Kidney (tissue), 22 donors: ENCODE measurements at places on chromosomes 11 and 22. TPM values are rescaled to one million over a fixed set of nuclear protein-coding genes. Genes with fewer than 3 reads are reported as not detected.

GRCh38 chr11:14424096-14424495 is 65.1 kb upstream of the RRAS2 start:
- no peak for DNase-seq

- no peak for DNase-seq
Observed at GRCh38 chr22:22703715-22704114, 59.3 kb downstream of the GGTLC2 start.

DNA sequence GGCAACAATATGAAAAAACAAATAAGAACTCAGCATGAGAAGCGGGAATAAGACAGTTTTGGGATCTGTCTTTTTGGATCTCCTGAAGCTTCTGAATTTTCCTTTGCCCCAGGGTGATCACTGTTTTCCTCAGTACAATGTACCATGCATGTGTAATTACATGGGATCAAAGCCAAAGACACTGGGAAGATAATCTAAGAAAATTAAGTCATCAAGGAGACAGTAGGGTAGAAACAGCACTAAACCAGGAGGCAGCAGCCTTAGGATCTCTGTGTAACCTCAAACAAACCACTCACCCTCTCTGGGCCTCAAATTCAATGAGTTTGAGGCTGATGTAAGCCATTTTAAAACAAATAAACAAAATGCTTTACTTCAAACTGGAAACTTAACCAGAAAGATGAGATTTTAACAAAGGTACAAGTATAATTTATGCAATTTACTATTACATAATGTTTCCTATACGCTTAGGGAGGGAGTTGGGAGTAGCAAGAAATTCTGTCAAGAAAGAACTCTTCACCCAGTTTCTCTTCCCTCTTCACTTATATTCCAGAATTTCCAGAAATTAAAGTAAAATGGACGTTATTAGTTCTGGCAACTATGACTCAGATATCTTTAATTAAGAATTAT is 77.0 kb downstream of the RAB30 start:
- DNase-seq = no peak

Gene OR51B4
- polyA plus RNA-seq = not detected

DNA sequence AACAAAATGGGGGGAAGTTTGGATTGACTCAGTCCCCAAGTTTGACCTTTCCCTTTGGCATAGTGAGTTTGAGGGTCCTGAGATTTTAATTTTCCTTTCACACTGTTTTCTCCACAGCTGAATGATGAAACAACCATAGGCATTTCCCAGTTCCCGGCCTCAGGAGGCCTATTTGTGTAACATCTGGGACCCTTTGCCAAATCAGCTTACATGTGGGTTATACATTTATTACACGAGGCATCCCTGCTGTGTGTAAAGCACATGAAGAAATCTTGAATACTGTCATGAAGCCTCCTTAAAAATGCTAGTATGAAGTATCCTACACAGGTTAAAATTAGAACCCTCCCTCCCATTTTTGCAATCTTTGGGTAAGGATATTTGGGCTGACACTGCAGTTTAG is 44.6 kb upstream of the SPON1 start:
- DNase-seq = no peak

DNA sequence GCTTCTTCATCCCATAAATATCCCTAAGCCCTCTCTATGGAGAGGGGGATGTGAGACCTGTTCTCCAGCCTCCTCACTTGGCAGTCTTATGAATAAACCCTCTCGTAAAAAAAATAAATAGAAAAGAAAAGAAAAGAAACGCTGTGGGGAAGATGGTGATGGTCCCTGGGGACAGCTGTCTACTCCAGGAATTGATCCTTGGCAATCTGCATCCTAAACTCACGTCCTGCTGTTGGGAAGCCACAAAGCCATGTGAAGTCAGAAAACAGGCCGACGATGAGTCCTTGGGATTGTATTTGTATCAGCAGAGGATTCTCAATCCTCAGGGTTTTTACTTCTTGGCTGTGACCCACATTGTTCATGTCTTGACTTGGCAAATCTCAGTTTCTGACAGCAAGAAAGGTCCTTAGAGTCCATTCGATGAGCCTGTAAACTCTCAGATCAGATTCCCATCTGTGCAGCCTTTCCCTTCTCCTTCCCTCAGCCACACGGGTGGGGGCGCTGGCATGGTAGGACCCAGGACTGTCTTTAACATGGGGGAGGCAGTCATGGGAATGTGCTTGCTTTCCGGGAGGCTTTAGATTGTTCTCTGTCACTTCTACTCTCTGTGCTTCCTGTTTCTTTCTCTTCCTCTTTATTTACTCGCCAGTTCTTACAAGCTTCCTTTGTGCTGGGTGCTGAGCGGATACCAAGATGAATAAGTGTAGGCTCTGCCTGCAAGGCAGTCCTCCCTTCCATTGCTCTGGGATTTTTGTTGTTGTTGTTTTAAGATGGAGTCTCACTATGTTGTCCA is 24.9 kb downstream of the TCP11L1 start:
- DNase-seq = no peak

GRCh38 chr11:32931606-32932005 is 39.0 kb downstream of the QSER1 start:
- DNase-seq = no peak

Gene SMC1B
- not detected for polyA plus RNA-seq

GRCh38 chr11:70158201-70158600 is 44.9 kb upstream of the FADD start:
- DNase-seq = peak; percentile 78

DNA sequence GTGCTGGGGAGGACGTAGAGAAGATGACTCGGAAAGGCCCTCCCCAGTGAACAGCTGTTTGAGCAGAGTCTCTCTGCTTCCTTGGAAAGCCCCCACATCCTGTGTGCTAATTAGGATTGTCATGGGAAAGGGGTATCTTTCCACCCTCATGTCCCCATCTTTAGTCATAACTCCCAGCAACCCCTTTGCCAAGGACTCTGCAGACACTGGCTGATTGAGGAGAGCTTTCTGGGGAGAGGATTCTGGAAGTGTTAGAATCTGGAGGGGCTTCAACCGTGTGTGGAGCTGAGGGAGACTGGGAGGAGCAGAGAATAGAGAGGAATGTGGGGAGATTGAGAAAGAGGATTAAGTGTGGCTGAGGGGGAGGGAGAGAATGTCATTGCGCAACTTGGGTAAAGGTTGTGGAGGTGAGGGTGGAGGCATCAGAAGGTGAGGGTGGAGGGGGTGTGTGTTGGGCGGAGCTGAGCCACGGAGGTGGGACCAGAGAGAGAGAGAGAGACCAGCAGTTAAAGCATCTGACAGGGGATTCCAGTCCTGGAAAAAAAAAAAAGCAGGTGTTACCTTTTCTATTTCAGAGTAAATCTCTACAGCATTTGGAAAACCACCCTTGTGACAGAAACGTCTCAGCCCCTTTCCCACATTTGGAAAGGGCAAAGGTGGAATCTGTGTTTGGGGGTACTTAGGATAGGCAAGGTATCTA is 2.2 kb downstream of the DTX4 start:
- peak; percentile 72 for DNase-seq

- no peak for DNase-seq
Observed at GRCh38 chr11:114175706-114176105, 116.2 kb downstream of the ZBTB16 start.

DNA sequence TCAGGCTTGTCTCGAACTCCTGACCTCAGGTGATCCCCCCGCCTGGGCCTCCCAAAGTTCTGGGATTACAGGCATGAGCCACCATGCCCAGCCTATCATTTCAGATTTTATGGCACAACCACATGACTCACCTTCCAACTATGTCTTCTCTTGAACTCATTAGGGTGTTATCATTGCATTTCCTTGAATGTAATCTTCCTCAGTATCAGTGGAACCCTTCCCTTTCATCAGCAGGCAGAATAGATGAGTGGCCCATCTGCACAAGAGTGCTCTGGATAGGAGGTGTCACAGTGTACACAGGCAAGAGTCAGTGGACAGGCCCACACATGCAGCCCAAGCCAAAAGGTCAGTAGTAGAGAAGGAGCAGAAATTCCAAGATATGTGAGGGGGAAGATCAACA is 29.1 kb upstream of the AQP11 start:
- DNase-seq = no peak
